ENCODE measurements at places on chromosomes 6 and 20.

GRCh38 chr6:166400181-166400580 lies 17.4 kb upstream of the MPC1 start:
- no peak for DNase-seq

DNA sequence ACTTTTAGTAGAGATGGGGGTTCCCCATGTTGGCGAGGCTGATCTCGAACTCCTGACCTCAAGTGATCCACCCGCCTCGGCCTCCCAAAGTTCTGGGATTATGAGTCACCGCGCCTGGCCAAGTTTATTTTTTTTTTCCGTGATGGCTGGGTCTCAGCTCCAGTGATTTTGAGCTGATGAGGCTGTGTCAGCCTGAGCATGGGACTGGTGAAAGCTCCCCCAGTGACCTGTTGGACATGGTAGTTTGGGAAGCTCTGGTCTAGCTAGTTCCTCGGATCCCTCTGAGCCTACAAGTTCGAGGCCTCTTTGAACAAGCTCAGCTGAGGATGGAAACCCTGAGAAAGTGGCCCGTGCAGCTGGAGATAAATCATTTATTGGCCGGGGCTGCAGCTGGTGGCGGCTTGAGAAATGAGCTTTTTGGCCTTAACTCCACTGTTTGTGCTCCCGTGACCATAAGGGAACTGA lies 126.8 kb downstream of the SNX5 start:
- DNase-seq = peak; percentile 76

- no peak for DNase-seq
Measured at GRCh38 chr6:106803188-106803587, 171.3 kb downstream of the CD24 start.

GRCh38 chr6:2976571-2977085 lies 5.3 kb upstream of the SERPINB6 start:
- peak; percentile 78 for DNase-seq

GRCh38 chr6:138086573-138087196 lies 20.5 kb downstream of the PERP start:
- peak; percentile 87 for DNase-seq

GRCh38 chr6:63452125-63452524 lies 120.2 kb upstream of the LOC128125822 start:
- DNase-seq = no peak

DNA sequence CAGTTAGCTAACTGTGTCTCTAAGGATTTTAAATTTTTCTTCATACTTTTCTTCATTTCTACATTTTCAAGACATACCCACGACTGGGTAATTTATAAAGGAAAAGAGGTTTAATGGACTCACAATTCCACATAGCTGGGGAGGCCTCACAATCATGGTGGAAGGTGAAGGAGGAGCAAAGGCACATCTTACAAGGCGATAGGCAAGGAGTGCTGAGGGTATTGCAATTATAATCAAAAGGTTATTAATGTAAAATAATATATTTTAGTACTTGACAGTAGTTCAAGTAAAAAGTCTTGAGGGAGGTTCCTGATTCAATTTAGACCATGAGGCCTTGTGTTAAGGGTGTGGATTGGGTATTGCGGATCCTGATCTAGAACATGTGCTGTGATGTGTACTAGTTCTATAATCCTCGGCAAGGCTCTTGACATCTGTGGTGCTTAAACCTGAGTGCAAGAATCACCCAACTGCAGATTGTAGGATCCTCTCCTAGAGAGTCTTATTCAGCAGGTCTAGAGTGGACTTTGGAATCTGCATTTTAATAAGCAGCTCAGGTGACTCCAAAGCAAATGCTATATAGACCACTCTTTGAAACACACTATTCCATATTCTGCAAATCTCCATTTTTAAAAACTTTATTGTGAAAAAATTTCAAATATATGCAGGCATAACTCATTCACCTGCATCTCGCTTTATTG lies 7.2 kb upstream of the ABCC10 start:
- no peak for DNase-seq

GRCh38 chr6:135163440-135163738 lies 17.7 kb upstream of the MYB start:
- DNase-seq = no peak

GRCh38 chr6:43939281-43940070 lies 169.5 kb downstream of the VEGFA start:
- no peak for DNase-seq

DNA sequence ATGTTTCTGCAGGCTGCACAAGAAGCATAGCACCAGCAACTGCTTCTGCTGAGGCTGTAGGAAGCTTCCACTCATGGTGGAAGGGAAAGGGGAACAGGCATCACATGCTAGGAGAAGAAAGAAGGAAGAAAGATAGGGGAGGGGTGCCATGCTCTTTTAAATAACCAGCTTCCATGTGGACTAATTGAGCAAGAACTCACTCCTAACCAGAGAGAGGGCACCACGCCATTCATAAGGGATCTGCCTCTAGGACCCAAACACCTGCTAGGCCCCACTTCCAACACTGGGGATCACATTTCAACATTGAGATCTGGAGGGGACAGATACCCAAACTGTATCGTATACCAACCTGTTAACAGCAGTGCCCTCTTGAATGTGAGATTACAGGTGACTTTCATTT lies 46.9 kb upstream of the ARMC2 start:
- no peak for DNase-seq

DNA sequence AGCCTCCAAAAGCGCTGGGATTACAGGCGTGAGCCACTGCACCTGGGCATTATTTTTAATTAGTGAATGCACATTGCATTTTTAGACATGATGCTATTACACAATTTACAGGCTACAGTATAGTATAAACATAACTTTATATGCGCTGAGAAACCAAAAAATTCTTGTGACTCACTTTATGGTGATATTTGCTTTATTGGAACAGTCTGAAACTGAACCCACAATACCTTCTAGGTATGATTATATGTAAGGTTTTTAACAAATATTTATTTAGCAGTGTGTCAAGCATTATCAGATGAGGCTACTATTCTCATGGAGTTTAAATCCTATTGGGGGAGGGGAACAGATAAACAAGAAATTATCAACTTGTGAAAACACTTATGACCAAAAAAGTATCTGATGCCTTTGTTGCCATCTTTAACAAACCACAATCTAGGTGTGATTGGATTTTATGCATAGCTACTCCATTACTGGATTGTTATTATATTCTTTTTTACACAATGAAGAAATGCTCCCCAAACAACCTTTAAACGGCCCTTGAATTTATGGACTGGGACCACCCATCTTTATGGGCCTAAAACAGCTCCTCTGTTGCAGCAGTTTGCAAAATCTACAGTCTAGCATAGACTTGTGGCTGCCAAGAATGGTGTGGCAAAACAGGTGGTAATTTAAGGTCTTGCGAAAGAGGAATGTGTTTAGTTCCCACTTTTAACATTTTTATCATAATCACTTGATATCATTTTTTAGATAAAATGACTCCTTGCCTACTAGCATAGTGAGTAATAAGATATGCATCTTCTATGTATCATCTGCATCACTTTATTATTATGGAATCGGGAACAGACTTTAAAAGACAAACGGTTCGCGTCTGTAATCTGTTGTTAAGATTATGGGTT lies 159.2 kb upstream of the C6orf118 start:
- no peak for DNase-seq

GRCh38 chr6:3506200-3506599 lies 49.4 kb upstream of the SLC22A23 start:
- no peak for DNase-seq

GRCh38 chr6:99712519-99712918 lies 105.9 kb downstream of the PRDM13 start:
- DNase-seq = no peak

- DNase-seq = no peak
Measured at GRCh38 chr6:7684076-7684475, 41.8 kb upstream of the BMP6 start.

- DNase-seq = no peak
Measured at GRCh38 chr20:62843656-62844055, 18.0 kb downstream of the TCFL5 start.

GRCh38 chr20:21725892-21726291 lies 20.4 kb downstream of the PAX1 start:
- DNase-seq = no peak

GRCh38 chr20:57482796-57483195 lies 42.1 kb downstream of the CTCFL start:
- no peak for DNase-seq

DNA sequence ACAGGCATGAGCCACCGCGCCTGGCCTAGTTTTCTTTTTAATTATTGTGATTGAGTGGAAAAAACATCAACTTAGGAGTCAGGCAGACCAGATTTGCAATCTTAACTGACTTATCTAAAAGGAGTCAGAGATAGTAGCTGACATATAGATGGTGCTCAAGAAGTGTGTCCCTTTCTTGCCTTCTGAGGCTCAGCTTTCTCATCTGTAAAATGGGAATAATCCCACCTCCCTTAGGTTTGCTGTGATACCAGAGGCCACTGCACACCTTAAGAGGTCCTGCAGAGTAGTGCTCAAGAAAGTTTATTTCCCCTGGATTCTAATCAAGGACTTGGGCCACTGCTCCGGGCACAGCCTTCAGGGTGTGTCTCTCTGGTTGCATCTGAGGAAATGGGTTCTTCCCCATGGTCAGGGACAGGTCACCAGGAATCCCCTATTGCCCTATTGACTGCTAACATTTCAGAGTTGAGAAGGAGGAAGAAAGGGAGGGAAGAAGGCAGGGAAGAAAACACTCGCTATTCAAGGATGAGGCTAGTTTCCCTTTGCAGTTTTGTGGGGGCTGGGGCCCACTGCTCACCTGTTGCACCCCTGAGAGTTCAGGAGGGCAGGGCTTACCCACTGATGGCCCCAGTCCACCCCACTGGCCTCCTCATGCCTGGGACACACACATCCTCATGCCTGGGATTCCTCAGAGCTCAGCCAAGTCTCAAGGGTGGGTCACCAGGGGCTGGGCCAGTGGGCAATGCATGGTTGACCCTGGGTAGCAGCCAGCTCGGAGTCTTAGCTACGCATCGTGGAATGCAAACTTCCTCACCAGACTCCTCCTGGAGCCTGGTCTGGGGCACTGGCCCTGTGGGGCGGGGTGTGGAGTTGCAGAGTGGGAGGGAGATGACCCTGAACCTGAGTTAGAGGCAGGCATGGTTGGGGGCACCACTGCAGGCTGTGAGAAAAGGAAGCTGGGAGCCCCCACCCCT lies 21.2 kb downstream of the C6orf132 start:
- no peak for DNase-seq

GRCh38 chr6:13044896-13045295 lies 283.4 kb downstream of the TBC1D7 start:
- DNase-seq = no peak

GRCh38 chr6:23368557-23368956 lies 757.5 kb upstream of the NRSN1 start:
- DNase-seq = no peak

- no peak for DNase-seq
Measured at GRCh38 chr6:168493976-168494375, 53.0 kb downstream of the SMOC2 start.

DNA sequence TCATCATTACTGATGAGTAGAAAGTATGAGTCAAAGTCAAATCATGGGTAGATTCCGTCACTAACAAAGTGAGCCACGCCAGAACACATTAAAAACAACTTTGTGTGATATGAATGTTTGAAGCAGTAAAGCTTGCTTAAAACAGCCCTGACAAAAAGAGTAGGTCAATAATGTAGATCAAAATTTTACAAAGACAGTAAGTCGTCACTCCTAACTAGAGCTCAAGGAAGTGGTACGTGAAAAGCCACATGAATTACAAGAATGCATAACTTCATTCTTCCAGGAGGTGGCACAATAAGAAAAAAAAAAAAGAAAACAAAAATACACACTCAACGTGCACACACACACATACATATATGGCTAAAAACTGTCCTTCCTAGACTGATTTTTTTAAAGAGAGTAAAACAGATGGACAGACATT lies 69.9 kb downstream of the HACE1 start:
- peak; percentile 70 for DNase-seq

- peak; percentile 29 for DNase-seq
Measured at GRCh38 chr6:90226257-90226656, 70.4 kb downstream of the BACH2 start.

- DNase-seq = no peak
Measured at GRCh38 chr6:137937834-137938233, 70.8 kb downstream of the TNFAIP3 start.

DNA sequence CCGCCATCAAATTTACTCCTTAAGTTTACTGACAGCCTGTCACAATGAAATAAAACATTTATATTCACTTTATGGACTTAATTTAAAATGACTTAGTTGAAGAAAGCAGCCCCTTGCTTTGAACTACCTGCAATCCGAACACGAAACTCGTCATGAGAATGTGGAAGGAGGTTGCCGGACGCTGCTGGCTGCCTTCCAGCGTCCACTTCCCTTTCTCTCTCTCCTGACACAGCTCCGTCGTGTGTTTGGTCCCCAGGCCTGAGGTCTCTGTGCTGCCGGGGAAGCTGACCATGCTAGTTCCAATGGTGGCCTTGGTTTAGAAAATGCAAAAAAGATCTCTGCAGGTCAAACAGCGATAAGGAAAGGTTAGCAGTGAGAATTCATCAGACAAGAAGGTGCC lies 519.7 kb downstream of the CDH26 start:
- DNase-seq = no peak

- DNase-seq = no peak
Measured at GRCh38 chr20:50356525-50356885, 153.7 kb upstream of the PTPN1 start.

GRCh38 chr20:15895126-15895525 lies 678.1 kb downstream of the KIF16B start:
- peak; percentile 7 for DNase-seq

- peak; percentile 14 for DNase-seq
Measured at GRCh38 chr6:100657678-100658330, 193.1 kb upstream of the SIM1 start.

- no peak for DNase-seq
Measured at GRCh38 chr6:148751793-148752170, 5.0 kb downstream of the UST start.

DNA sequence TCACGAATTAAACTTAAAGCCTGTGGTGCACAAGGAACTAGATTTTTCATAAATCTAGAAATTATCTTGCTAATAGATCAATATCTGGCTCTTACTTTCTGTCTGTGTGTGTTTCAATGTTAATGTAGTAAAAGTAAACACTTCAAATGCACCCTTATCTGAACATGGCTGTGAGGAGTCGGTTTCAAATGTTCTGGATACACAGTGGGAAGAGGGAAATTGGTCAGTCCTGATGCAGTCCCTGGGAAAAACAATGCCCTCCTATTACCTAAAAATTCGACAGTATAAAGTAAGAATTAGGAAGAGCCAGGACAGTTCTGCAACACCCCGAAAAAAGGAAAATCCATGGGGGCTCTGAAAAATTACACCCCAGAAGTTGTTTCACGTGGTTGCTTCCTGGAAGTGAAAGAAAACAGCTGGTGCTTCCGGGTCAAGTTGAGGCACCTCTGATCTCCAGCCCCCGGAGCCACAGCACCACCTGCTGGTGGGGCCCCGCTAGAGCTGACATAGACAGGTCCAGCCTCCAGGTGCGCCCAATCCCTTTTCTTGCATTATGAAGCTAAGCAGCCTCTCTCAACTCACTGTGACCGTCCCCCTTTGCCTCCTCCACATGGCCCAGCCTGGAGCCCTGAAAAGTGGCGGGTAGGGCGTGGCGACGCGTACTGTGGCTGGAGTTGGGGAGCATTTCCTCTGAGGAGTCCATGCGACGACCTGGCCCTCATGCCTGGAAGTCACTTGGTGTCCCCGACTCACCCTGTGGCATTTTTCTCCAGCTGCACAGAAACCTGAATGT lies 8.3 kb downstream of the SEMG2 start:
- DNase-seq = no peak

- DNase-seq = peak; percentile 83
Measured at GRCh38 chr6:112237595-112237994, 16.8 kb downstream of the LAMA4 start.
